K562 (cell line): ENCODE measurements at places on chromosomes 2 and 18.

DNA sequence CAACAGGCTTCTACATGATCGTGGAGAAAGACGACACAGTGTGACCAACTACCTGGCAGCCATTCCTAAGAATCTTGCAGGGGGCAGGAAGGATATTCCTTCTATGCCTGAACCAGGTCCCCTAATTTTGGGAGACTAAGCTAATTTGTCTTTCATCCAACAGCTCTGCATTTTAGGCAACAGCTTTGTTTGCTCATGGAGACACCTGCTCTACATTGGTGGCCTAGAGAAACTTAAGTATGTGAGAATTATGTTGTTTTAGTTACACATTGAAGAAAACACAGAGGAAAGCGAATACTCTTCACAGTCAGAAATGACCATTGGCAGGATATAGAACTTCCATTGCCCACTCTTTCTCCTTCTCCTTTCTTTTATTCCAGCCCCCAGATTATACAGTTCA, 75.2 kb downstream of the ASXL3 start:
- DNase-seq, result no peak

- DNase-seq, result no peak
These were observed 137.9 kb downstream of the RDH14 start for GRCh38 chr2:18422432-18423165.

GRCh38 chr2:136225950-136226835, 108.2 kb upstream of the CXCR4 start:
- DNase-seq, result no peak

DNA sequence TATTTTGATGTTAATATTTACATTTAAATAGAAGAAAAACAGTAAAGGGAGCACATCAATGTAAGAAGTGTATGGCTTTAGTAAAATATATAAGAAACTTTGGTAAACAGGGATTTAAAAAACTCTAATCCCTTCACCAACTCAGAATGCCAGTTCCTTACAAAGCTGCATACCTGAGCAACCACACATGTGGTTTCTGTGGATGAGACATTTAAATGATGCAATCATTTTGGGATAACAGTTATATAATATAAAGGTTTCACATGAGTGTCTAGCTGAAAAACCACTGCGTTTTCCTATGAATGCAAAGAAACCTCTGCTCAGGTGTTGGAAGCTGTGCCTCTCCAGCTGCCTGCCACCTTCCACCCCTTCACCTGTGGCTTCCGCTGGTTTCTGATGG, 209.1 kb upstream of the REV1 start:
- no peak for DNase-seq

DNA sequence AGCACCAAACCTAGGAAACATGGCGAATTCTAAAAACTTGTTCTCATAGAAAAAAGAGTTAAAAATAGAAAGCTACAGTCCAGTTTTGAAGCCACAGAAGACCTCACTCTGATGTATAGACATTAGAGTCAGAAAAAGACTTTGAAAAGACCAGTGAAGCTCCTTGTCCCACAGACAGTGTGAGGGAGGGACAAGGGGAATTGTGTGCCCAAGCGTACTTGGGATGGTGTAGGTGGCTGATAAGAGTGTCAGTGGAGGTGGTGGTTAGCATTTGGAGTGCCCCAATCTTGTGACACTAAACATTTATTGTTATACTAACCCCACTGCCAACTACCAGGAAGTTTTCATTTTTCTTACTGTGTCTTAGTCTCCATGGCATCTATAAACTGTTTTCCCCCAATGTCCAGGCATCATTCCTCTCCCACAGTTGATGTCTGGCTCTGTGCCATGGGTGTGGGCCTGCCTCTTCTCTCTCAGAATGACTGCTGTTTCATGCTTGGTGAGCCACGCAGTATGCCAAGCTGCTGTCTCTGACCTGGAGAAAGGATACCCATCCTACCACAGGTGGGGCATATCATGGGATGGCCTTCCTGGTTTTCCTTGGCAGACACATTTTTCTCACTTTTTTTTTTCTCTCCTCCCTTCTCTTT, 161.4 kb downstream of the RPIA start:
- no peak for DNase-seq
